ENCODE measurements at places on chromosomes 12 and 14.

DNA sequence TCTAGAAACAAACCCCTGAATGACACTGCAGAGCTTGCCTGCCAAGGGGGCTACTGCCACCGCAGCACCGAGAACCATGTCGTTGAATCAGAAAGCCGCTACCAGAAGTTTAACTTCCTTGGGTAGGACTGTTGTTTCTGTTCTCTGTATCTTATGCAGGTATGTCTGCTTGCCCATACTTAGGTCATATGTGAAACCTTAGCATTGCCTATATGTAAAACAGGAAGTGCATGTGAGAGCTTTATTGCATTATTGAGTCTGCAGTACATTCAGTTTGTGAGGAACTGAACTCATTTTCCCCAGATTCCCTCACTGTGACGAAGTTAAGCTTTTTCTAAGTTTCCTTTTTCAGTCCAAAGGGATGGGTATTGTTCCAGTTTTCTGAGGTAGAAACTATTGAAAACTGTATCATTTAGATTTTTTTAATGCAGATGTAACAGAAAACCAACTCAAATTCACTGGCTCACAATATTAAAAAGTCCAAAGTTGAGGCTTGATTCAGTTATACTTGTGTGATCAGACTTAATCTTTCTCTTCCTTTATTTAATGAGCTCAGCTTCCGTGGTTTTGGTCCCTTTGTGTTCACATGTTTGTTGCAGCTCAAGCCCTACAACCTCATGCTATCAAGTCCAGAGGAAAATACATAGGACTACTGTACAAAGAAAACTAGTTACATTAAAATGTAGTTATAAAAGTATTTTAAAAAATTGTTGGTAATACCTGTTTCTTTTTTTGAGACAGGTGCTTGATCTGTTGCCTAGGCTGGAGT is 6.9 kb downstream of the FBXO34 start:
- DNase-seq, result no peak

GRCh38 chr12:89059056-89059455 is 293.2 kb downstream of the DUSP6 start:
- no peak for DNase-seq

- no peak for DNase-seq
Observed at GRCh38 chr12:3820122-3820521, 53.1 kb downstream of the PARP11 start.

DNA sequence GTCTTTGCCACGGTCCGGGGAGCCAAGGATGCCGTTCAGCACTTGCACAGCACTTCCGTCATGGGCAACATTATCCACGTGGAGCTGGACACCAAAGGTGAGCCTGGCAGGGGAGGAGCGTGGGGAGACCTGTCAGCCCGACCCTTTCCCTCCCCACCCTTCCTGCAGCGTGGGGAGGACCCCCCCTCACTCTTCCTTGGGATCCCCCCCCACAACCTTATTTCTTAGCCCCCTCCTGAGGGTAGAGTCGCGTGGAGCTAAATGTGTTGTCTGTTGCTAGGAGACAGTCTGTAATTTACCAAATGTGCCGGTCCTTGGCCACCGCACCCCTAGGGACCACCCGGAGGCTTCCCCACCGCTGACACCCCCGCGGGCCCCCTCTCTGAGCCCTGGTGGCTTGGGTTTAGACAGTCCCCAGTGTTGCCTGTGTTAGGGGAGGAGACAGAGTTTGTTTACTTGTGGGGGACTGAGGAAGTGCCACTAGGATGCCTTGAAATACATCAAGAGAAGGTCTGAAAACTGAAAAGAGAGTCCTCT is 2.3 kb downstream of the SETD1B start:
- DNase-seq, result peak; percentile 57

- DNase-seq, result no peak
Observed at GRCh38 chr14:77659831-77660230, 43.4 kb upstream of the SPTLC2 start.

- no peak for DNase-seq
Observed at GRCh38 chr12:128178966-128179365, 88.0 kb upstream of the TMEM132C start.

DNA sequence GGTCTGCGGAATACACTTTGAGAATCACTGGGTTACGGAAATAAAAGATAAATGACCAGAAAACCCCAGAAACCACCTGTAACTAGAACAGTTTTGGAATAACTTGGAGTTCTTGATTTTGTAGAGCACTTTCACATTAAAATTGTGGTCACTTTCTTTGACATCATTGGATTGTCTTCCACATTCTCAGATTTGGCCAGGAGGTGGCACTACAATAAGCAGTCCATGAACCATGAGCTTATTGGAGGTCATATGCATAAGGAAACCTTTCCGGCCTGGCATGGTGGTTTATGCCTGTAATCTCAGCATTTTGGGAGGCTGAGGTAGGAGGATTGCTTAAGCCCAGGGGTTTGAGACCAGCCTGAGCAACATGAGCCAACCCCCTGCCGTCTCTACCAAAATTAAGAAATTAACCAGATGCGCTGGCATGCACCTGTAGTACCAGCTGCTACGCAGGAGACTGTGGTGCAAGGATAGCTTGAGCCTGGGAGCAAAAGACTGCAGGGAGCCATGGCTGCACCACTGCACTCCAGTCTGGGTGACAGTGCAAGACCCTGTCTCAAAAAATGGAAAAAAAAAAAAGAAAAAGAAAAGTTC is 107.7 kb upstream of the CAND1 start:
- DNase-seq, result peak; percentile 34

- no peak for DNase-seq
Observed at GRCh38 chr12:52630008-52630500, 11.7 kb upstream of the KRT73 start.

- no peak for DNase-seq
Observed at GRCh38 chr12:30144777-30145683, 361.3 kb upstream of the TMTC1 start.

DNA sequence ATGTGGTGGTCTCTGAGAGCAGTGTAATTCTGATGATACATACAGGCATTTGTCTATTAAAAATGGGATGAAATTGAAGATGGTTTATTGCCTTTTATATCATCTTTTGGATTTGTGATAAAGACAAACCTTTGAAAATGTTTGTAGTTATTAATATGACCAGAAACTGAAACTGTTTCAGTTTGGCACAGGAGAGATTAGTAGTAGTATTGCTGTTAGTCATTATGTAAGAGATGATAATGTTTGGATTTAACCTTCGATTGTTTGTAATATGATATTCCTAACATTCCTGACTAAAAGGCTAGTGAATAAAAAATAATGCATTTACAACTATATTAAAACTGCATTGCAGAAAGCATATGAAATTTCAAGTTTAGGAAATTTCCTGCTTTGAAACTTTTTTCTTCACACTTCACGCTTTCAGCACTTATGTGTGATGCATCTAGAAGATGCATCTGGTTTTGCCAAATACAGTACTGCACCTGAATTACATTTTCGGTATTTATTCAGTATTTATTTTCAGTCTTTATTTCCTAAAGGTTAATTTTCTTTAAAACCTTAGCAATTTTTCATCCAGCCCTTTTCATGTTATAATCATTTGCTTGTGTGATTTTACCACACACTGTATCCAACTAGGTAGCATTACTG is 25.5 kb downstream of the ADIPOR2 start:
- no peak for DNase-seq

DNA sequence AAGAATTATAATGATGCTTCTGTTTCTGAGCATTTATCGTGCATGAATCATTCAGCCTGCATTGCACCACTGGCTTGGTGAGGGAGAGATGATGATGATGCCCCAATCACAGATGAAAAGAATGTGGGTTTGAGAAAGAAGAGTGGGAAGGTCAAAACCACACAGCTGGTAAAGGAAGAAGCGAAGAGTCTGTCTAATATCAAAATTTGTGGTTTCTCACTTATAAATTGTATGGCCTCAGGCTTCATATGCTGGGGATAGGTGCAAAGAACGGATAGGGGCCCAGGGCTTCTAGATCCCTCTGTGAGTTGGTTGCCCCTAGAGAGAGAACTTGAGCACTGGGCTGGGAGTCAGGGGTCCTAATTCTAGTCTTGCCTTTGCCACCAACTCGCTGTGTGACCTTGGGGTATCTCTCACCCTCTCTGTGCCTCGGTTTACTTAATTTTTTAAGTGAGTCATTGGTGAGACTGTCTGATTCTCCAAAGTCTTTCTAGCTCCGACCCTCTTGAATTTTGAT is 2.2 kb downstream of the OASL start:
- peak; percentile 75 for DNase-seq

- no peak for DNase-seq
Observed at GRCh38 chr14:66918527-66918926, 270.7 kb upstream of the GARIN2 start.

DNA sequence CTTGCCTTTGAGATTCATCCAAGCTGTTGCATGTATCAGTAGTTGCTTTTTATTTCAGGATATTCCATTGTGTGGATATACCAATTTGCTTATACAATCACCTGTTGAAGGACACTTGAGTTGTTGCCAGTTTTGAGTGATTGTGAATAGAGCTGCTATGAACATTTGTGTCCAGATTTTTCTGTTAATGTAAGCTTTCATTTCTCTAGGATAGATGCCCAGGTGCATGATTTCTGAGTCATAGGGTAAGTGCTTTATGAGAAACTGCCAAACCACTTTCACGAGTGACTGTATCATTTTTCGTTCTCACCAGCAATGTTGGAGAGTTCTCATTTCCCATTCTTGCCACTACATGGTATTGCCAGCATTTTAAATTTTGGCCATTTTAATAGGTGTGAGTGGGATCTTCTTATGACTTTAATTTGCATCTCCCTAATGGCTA is 434.6 kb upstream of the RGS6 start:
- no peak for DNase-seq

DNA sequence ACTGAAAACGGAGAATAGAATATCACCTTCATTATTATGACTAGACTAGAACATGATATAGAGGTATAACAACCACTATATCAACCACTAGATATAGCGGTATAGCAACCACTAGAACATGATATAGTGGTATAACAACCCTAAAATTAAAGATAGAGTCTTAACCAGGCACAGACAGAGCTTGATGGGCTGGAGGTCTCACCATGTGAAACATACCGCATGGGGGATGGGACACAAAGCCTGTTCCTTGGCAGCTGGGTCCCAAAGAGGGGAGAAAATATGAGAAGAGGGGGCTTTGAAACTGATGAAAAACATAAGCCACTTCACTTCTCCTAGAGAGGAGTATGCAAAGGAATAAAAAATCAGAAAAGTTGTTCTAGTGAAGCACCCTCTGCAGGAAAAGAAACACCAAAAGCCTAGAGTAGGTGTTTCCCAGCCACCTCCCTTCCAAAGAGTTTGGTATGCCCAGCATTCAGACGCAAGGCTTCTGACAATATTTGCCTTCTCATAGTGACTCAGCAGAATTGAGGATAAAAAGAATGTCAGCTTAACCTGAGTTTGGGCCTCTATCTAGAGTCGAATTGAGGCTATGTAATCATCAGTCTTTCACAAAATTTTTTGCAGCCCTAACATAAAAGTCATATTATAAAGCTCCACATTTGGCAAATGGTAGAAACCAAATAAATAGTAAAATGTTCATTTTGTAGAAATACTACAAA is 316.4 kb downstream of the NOVA1 start:
- no peak for DNase-seq

GRCh38 chr14:29627137-29627536 is 300.5 kb downstream of the PRKD1 start:
- no peak for DNase-seq

DNA sequence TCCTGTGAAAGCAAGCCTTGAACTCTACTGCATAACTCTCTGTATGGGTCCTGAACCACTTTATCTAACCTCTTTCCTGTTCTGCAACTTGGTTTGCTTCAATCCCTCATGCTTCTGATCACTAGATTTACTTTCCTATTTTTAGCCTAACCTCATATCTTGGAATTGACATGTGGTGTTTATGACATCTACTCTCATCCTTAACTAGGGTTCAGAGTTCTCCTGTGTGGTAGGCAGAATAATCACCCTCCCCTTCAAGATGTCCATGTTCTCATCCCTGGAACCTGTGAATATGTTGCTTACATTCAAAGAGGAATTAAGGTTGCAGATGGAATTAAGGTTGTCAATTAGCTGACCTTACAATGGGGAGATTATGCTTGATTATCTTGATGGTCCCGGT is 67.4 kb upstream of the STXBP6 start:
- no peak for DNase-seq

DNA sequence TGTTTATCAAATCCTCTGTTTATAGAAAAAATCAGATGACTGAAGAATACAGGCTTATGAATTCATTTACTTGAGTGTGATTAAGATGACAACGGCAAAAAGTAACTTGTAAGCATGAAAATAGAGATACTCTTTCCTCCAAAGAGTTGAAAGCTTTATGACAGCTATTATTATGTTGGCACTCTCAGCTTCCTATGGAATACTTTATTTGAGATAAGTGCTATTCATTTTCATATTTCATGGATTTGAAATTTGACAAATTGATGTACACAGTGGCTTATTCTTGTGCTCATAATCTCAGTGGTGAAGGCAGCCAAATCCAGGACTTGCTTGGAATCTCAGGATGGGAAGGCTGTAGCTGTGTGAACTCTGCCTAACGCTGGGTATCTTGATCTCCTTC is 991.6 kb downstream of the GALC start:
- no peak for DNase-seq

DNA sequence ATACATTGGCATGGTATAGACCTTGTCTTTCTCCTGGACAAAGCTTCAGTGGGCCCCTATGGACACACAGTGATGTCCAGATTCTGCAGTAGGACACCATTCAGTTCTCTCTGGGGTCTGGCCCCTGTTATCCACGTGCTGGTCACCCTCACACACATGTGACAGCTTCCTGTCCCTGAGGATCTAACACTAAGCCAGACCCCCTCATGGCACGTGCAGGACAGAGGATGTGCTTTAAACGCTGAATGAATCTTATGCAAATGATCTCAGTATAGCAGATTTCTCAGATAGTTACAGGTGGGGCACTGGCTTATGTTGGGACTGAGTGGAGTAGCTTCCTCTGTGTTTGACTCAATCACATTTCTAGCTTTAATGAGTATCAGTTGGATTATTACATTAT is 33.7 kb downstream of the SLC24A4 start:
- no peak for DNase-seq

DNA sequence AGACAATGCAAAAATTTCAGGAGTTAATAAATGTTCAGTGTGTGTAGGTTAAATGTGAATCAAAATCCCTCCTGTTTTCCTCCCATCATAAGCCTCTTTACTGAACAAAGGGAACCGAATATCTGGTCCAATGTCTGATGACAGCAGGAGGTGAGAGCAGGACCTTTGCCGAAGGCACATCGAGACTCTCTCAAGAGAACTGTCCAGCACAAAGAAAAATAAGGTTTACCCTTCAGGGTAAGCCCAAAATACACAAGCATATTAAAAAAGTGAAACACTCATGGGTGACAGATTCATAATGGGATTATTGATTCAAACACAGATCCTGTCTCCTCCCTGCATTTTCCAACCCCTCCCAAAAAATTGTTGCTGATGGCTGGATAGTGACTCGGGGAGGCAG is 4.2 kb upstream of the VSX2 start:
- no peak for DNase-seq

GRCh38 chr12:67695974-67696373 is 47.4 kb downstream of the DYRK2 start:
- no peak for DNase-seq
